ENCODE measurements at places on chromosomes 6 and 20.

DNA sequence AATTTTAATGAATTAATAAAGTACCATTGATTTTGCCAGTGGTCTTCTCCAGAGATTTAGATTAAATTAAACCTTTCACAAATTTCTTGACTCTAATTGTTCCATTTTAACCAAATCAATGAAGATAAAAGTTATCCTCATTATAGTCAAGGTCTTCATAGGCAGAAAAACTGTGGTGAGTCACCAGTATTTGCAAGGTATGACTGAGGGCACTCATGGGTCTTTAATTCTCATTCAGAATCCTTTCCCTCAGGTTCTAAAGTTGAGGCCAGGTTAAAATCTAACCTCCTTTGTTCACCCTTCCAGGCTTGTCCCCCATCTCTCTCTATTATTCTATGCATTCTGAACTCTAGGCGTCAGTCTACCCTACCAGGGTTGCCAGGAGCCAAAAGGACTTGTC, 93.9 kb downstream of the JAG1 start:
- no peak for DNase-seq

DNA sequence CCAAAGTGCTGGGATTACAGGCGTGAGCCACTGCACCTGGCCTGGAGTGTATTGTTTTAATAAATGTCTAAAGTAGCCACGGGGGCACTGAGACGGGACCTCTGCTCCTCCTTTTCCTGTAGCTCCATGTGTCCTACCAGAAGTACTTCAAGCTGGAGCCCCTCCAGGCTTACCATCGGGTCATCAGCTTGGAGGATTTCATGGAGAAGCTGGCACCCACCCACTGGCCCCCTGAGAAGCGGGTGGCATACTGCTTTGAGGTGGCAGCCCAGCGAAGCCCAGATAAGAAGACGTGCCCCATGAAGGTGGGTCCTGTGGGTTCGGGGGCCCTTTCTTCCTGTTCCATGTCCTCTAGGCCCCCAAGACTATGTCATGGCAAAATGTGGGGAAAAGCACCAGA, 7.5 kb downstream of the POFUT1 start:
- no peak for DNase-seq

- DNase-seq, result no peak
Measured at GRCh38 chr6:105111105-105111504, 68.7 kb downstream of the POPDC3 start.

- peak; percentile 45 for DNase-seq
Measured at GRCh38 chr20:38674092-38674764, 50.1 kb upstream of the SLC32A1 start.

DNA sequence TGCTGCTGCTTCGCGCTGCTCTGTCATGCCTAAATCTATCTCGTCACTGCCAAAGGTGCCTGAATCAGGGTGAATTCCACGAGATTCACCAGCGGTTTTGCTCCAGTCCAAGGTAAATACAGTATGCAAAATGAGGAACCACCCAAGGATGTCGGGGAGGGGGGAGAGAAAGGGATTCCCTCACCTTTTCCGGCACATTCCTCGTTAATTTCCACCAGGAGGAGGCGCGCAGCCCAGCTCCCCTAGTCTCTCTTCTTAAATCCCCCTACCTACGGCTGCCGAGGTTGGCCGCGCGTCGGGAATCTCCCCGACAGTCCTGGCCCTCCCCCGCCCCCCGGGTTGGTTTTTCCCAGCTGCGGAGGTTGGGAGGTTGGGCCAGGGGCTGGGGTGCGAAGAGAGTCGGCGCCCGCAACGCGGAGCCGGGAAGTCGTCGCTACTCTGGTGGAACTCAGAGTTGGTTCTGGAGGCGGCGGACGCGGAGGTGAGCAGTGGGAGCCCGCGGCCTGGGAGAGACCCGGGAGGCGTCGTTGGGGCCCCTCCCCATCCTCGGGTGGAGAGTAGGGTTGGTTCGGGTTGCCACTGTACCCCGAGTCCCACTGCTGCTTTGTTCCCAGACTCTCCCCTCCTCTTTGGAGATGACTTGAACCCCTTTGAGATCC, at the start of gene TPBG:
Gene TPBG, plus strand, starts transcription at position 390 of the 659 bp plus-strand sequence. CDS start 1,145 bp downstream, outside the sequence.
- DNase-seq, result peak; percentile 71

DNA sequence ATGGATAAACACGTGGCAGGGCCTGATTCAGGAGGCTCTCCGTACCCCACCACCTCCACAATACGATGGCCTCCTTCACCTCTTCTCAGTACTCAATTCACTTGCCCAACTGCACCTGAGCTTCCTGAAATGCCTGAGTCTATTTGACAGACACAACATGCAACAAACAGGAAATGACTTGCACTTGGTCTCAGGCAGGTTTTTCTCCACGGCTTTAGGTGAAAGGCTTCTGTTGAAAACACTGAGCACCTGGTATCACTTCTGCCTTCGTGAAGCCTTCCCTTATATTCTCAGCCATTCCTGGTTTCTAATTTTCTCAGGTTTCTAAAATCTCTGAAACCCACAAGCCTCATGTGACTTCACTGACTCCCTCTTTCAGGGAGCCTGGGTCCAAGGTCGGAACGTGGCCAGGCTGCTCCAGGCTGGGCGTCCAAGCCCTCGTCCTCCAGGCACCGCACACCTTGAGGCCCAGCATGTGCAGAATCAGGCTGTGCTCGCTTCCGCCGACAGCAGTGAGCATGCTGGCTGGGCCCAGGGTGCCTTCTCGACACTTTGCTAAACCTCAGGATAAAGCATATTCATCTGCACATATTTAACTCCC, 34.7 kb downstream of the TAF4 start:
- no peak for DNase-seq

- no peak for DNase-seq
Measured at GRCh38 chr20:38805958-38806854, 709 bp downstream of the PPP1R16B start.

GRCh38 chr6:153087436-153087835, 43.6 kb downstream of the RGS17 start:
- no peak for DNase-seq

GRCh38 chr6:17962436-17963031, 24.9 kb downstream of the KIF13A start:
- peak; percentile 99 for DNase-seq

DNA sequence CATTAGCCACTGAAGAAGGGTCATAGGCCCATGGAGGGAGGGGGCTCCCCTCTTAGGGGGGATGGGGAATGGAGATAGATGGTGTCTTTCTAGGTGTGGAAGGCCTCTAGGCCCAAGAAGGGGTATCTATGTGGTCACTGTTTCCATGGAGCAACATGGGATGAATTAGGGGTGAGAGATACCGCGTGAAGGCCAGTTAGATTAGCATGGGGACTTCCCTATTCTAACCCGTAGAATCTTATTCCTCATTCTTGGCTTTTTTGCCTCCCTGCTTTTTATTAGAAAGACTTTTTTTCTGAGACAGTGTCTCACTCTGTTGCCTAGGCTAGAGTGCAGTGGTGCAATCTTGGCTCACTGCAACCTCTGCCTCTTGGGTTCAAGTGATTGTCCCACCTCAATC, 3.2 kb downstream of the RAB44 start:
- no peak for DNase-seq

DNA sequence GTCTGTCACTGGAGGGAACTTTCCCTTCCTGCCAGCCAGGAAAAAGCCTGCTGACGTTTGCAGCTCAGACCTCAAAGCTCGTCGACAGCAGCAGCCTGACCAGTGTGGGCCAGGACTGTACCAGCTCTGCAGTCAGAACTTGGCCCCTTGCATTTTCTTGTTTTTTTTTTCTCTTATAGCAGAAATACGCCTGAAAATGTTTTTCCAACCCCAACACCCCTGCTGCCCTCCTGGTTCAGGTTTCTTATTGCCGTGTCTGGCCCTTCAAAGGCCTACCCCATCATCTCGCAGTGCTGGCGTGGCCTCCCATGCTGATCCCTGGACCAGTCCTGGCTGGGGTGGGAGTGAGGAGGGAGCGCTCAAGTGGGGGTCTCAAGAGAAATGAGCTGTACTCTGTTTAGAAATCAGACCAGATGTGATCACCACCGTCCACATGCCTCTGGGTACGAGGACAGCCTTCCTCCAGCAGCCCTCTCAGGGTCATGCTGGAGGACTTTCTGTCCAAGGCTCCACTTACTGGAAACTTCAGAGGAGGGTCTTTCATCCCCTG, 169.0 kb downstream of the FOXC1 start:
- DNase-seq, result no peak

DNA sequence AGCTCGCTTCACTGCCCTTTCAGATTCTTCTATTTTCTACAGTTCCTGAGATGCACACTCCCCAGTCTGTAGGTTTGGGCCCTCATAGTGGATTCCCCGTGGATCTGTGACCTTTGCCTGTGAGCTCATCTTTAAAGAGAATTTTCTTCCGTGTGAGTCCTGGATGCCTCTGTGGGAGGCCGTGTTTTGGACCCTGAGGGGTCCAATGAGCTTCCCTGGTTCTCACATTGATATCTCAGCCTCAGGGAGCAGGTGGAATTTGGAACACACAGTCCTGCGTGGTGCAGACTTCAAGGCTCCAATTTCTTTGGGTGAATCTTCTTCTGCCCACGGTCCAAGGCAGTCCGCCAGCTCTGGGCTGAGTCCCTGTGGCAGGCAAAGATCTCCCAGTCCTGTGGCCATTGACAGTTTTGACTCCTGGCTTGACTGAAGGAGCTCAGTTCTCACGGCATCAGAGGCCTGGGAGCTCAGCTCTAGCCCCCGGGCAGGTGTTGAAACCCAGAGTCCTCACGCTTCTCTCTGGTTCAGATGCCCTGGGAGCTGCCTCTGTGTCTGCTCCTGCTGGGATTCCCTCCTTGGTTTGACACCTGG, 61.0 kb downstream of the PSMG4 start:
- no peak for DNase-seq

GRCh38 chr6:163583558-163583957, 169.0 kb downstream of the QKI start:
- no peak for DNase-seq

DNA sequence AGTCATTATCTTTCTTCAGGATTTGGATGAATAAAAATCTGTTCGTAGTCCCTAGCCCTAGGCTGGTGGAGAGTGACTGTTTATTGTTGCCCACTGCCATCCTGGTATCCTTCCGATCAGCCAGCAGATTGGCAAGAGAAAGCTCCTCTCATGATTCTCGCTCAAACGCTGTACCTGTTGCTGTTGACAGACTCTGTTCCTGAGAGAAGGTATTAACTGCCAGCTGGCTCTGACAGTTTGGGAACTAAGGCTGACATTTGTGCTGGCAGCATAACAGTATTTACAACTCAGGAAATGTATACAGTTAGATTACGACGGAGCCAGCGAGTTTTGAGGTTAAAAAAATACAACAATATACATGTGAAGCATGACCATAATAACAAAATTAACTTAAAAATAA, 674.5 kb downstream of the PRKN start:
- DNase-seq, result no peak

Measured in AG10803 (cell line).